ENCODE measurements at places on chromosomes 7 and 10.

DNA sequence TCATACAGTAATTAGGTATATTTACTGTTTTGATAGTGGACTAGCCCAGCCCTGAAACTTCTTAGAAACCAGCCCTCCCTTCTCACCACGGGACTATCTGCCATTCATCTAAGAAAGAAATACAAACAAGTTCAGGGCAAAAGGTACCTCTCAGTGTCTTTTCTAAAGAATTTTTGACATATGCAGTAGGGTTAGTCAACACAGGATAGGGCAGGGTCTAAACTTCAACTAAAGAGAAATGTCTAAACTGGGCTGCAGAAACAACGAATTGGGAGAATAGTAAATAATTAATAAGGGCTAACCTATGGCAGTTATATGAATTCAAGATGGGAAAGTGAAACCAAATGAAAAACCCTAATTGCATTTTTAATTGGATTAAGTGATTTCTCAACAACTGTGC, 496.6 kb downstream of the INHBA start:
- no peak for DNase-seq

DNA sequence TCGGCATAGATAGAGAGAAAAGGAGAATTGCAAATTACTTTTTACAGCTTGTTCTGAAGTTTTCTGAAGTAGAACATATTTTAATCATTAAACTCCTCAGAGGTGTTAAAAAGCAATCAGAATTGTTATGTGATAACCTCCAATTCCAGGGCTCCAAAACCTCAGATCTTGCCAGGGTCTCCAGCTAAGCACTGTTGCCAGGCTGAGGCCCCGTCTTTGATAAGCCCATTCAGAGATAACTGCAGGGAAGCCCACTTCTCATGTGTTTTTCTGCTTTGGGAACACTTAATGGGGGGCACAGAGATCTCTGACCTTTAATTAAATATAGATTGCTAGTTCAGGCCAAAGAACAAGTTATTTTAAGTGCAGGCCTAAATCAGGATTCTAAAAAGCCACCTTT, 40.4 kb downstream of the GFRA1 start:
- DNase-seq = no peak

DNA sequence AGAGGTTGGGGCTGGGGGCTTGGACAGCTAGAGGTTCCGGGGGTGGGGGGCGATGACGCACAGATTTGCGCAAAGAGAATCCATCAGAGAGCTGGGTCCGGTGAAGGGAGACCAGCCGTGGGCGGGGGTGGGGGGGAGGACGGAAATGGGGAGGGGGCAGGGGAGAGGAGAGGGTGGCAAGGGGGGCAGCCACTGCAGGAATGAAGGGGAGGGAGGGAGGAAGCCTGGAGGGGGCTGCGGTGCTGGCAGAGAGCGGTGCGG, 1.2 kb upstream of the VGF start:
- no peak for DNase-seq

GRCh38 chr7:134420424-134421125, 38.3 kb downstream of the AKR1B1 start:
- peak; percentile 28 for DNase-seq

Data from MG63 (cell line).